Activated T-helper 1 cell treated with Interleukin-2 at 50 U/mL for 16 hours (primary cell): ENCODE measurements at places on chromosomes 4 and X.

- no peak for DNase-seq
These were observed 95.0 kb downstream of the SH3KBP1 start for GRCh38 chrX:19792412-19792811.

DNA sequence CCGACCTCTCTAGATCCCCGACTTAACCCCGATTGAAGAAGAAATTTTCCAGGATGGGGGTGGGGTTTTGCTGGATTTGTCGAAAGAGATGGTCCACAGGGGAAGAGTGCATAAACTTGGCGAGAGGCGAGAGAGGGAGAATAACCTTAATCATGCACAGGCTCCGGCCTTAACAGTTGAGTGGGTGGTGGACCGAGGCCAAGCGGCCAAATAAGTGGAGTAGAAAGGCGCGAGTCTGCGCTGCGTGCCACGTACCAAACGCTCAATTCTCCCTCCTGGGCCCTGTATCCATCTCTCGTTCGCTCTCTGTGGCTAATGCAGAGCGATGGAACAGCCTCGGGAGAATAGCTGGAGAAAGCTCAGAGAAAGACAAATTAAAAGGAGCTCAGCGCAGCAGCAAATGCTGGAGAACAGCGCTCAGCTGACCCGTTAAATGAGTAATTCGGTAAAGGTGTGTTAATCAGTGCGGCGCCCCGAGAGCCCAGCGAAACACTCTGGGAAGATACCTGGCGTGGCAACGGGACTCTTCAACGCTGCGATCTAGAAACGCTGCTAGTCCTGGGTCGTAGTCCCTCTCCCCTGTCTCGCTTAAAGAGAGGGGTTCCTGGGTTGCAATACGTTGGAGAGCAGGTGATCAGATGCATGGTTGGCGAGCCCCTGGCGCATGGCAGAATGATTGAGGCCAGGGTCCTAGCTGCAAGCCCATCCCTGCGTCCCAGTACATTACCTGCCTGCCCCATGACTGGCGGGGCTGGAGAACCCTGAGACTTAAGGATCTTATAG, 887 bp upstream of the IL1RAPL2 start:
- no peak for DNase-seq

- DNase-seq: no peak
These were observed 517 bp downstream of the LEF1 start for GRCh38 chr4:108168160-108168670.

- DNase-seq: no peak
These were observed 187.6 kb upstream of the PSAPL1 start for GRCh38 chr4:7622371-7622770.

DNA sequence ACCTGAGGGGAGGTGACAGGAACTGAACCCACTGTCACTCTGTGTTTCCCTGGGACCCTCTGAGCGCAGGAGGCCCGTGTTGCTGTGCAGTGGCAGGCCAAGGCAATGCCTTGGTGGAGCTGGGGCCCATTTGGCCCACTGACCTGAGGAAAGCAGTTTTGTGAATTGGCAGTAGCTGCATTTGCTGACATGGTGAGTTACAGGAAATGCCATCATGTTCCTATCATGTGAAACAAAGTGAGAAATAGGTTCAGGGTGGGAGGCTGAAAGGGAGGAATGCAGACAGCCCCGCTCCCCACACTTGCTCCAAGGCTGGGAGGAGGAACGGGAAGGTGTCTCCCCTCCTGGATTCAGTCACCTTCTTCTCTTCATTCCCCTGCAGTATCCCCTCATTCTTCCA, 146.1 kb downstream of the PTTG2 start:
- no peak for DNase-seq

GRCh38 chr4:98046665-98047064, 96.6 kb downstream of the STPG2 start:
- no peak for DNase-seq

- DNase-seq: no peak
These were observed 51.4 kb downstream of the SGMS2 start for GRCh38 chr4:107876099-107876498.

- no peak for DNase-seq
These were observed 353.4 kb downstream of the STIM2 start for GRCh38 chr4:27214010-27214409.

- no peak for DNase-seq
These were observed 26.6 kb upstream of the CD99 start for GRCh38 chrX:2664502-2664901.

DNA sequence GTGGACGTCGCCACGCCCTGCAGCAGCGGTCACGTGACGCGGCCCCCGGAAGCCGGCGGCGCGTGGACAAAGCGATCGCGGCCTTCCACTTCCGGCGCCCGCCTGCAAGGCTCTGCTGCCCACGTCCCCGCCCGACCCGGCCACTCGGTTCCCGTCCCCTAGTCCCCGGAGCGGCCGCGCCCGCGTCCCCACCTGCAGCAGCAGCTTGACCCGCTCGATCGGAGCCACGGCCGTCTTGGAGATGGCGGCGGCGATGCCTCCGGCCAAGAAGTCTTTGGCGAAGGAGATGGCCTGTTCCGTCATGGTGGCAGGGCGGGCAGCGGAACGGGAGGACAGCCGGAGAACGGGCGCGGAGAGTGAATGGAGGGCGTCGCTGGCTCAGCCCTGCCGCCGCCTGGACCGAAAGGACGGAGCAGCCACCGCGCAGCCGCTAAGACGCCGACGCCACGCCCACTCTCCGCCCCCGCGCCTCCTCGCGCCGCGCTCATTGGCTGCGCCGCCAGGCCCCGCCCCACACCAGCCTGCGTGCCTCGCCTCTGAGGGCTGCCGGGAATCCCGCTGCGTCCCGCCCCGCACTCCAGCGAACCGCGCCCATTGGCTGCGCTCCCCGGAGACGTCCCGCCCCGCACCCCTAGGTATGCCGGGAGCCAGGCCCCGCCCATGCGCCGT, at the start of gene SLC25A6:
SLC25A6 (minus strand) TSS at position 407 of the 669 bp plus-strand sequence; CDS start at position 303, 104 bp downstream.
- DNase-seq: peak; percentile 99

- DNase-seq: no peak
These were observed 2.4 kb downstream of the PCDH7 start for GRCh38 chr4:30722359-30723200.

- no peak for DNase-seq
These were observed 15.2 kb upstream of the CLOCK start for GRCh38 chr4:55561889-55562288.

DNA sequence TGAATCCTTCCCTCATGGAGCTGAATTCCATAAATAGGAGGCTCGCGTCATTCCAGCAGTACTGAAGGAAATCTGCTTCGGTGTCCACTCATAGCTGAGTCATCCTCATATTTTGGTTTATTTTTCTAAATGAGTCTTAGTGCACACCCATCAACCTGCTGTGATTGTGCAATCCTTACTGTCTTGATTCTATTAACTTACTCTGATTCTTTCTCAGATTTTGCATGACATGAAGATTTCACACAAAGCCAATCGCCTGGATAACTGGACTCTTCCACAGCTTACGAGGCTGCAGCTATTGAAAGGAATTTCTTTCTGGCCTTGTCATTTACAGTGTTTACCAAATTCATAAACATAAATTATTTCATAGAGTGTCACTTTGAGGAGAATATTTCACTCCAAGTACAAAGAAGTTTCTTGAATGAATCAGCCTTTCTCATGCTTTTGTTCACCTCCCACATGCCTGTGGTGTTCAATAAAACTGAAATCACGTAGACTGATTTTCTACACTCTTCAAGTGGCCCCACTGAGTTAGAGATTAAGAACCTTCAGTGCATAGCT, 207.6 kb upstream of the SLITRK2 start:
- no peak for DNase-seq

DNA sequence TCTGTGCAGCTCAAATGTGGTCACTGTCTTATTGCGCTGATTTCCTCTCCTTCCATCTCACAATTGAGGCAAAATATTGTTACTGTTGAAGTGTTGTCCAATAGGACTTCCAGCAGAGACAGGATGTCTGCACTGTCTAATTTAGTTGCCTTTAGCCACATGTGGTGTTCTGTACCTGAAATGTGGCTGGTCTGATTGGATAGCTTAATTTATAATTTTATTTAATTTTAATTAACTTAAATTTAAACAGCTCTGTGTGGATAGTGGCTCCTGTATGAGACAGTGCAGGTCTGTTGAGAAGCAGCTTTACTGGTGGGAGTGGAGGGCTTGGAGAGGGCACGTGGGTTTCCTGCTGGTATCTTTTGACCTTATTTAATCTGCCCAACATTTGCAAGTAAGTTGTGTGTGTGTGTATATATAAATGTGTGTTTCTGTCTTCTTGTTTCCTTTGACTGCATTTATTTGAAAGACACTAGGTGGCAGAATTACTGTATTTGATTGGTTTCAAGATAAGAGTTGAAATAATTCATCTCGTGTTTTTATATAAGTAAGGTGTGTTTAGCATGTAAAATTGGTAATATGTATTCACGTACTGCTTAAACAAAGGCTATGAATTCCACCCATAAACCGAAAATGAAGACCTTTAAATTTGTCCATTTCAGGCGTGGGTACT, 55.3 kb upstream of the MSANTD1 start:
- no peak for DNase-seq

- no peak for DNase-seq
These were observed 26.4 kb downstream of the PPP1R2C start for GRCh38 chrX:42751573-42751972.

- no peak for DNase-seq
These were observed 100.3 kb upstream of the RPL34 start for GRCh38 chr4:108519911-108520601.

DNA sequence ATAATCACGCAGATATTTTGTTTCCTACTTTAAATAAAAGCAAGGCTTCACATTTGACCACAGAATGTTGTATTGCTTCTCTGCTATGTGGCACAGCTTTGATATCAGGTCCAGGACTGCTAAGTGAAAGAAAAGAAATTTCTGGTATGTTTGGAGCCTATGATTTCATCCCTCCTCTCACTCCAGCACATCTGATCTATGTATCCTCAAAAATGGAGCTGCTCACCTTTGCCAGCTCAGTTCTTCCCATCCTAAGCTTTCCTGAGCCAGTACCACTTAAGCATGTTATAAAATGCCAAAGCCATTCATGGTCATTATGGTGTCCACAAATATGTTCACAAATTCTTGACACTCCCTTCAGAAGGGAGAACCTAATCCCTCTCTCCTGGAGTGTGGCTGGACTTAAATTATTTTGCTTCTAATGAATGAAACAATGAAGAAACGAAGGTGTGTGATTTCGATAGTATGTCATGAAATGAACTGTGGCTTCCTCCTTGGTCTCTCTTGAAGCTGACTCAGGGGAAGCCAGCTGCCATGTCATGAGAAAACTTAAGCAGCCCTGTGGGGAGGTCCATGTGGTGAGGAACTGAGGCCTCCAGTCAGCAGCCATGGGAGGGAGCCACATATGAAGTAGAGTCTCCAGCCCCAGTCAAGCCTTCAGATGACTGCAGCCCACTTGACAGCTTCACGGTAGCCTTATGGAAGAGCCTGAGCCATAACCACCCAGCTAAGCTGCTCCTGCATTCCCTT, 207.7 kb downstream of the MGST2 start:
- no peak for DNase-seq

GRCh38 chr4:112213856-112214255, 17.7 kb upstream of the AP1AR start:
- DNase-seq: no peak

GRCh38 chrX:51837921-51838320, 55.5 kb upstream of the MAGED1 start:
- no peak for DNase-seq

GRCh38 chr4:153274967-153275366, 69.5 kb upstream of the MND1 start:
- DNase-seq: no peak

DNA sequence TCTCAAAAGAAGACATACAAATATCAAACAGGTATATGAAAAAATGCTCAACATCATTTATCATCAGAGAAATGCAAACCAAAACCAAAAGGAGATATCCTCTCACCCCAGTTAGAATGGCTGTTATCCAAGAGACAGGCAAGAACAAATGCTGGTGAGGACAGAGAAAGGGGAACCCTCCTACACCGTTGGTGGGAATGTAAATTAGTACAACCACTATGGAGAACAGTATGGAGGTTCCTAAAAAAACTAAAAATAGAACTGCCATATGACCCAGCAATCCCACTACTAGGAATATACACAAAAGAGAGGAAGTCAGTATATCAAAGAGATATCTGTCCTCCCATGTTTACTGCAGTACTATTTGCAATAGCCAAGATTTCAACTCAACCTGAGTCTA, 83.5 kb downstream of the CDS1 start:
- no peak for DNase-seq

GRCh38 chr4:162349395-162349794, 185.6 kb upstream of the FSTL5 start:
- no peak for DNase-seq

- no peak for DNase-seq
These were observed 1.4 kb downstream of the TEX13D start for GRCh38 chrX:124333862-124334261.

GRCh38 chr4:171639540-171639939, 173.7 kb upstream of the GALNTL6 start:
- DNase-seq: no peak

DNA sequence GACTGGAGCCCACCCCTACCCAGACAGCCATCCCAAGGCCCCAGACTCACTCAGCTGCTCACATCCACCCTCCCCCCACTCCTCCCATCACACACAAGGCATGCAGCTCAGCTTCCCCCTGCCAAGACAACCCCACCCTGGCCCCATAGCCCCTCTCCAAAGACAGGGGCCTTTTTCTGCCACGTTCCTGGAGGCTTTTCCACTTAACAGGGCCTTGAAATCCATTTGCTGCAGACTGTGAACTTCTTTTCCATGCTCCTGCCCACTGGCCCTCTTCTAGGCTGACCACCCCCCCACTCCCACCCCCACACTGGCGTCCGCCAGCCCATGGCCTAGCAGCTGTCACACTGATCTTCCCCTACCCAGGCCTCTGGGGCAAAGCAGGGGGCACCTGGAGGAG, 76.0 kb downstream of the PJA1 start:
- no peak for DNase-seq

- no peak for DNase-seq
These were observed 53.3 kb downstream of the RGS12 start for GRCh38 chr4:3346146-3346545.

- DNase-seq: no peak
These were observed 89.9 kb downstream of the SHISA3 start for GRCh38 chr4:42487230-42487629.

GRCh38 chrX:111831343-111831742, 44.6 kb upstream of the TRPC5OS start:
- DNase-seq: no peak
